Heart right ventricle (tissue), 16 donors: ENCODE measurements at places on chromosomes 11 and 22. TPM values are rescaled to one million over a fixed set of nuclear protein-coding genes. Genes with fewer than 3 reads are reported as not detected.

CCDC73 gene
- total RNA-seq = not detected

TSPO gene
- 94.0 TPM for total RNA-seq

- no peak overlapping the region for H3K4me3 ChIP-seq
- peaks cover 33% of the 10 kb centered on the region for H3K27me3 ChIP-seq
- H3K4me1 ChIP-seq = no peaks in the 10 kb centered on the region
Measured at GRCh38 chr11:113505541-113506375, 30.6 kb upstream of the DRD2 start.

DNA sequence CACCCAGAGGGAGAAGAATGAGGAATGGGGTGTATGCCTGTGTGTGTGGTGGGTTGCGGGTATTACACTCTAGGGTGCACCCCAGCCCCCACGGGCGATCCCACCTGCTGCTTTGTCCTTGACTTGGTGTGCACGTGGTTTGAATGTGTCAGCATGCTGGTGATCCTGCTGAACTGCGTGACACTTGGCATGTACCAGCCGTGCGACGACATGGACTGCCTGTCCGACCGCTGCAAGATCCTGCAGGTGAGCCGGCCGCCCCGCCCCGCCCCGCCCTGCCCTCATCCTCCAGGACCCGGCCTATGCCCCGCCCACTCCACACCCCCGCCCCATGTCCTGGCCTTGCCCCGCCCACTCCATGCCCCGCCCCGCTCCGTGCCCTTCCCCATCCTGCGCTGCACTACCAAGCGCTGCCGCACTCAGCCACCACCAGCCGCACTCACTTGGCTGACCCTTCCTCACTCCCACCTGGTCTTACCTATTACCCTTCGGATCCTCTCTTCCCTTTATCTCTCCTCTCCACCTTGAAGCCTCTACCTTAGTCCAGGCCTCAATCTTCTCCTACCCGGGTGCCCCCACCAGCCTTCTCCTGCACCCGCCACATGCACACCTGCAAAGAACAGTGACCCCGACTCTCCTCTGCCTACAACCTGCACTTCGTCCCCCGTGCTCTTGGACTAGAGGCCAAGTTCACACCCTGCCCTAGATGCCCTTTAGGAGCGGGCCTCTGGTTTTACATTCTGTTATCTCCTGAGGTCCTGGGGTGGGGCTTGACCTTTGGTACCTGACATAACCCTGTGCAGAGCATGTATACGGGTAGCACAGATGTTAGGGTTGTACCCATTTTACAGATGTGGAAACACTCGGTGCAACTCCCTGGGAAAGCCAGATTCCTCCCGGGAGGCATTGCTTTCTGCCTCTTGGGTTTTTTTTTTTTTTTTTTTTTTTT is 27.7 kb downstream of the CACNA1I start:
- no peaks in the 10 kb centered on the region for H3K4me1 ChIP-seq
- DNase-seq = no peak
- peaks cover 57% of the 10 kb centered on the region for H3K27me3 ChIP-seq
